A549 treated with dexamethasone at 1 μM for 4 hours (cell line): ENCODE measurements at places on chromosomes 4 and X. TPM values are rescaled to one million over a fixed set of nuclear protein-coding genes. Genes with fewer than 3 reads are reported as not detected.

The UGT2A1 gene
- not detected in 5 replicates for total RNA-seq

The BMPR1B gene
- total RNA-seq = 5.2 to 8.0 TPM (median 7.2 TPM) in 5 replicates

The FGFBP1 gene
- 2.2 to 2.5 TPM (median 2.3 TPM) in 5 replicates for total RNA-seq

The RASGEF1B gene
- 0.04 to 0.05 TPM (median 0.05 TPM) in 4 of 5 replicates, not detected in the other for total RNA-seq

The DRP2 gene
- total RNA-seq = 0.15 to 0.19 TPM (median 0.19 TPM) in 5 replicates

The GAGE12E gene
- total RNA-seq = not detected in 5 replicates

The PRSS12 gene
- 0.18 to 0.39 TPM (median 0.31 TPM) in 5 replicates for total RNA-seq

The TMPRSS11F gene
- not detected in 5 replicates for total RNA-seq

The PDCL2 gene
- total RNA-seq = not detected in 5 replicates

The ADH7 gene
- not detected in 5 replicates for total RNA-seq

The MORC4 gene
- total RNA-seq = 28.4 to 37.6 TPM (median 33.5 TPM) in 5 replicates

The ZDHHC15 gene
- not detected in 5 replicates for total RNA-seq

The PAGE2 gene
- not detected in 5 replicates for total RNA-seq

The ADH4 gene
- total RNA-seq = not detected in 5 replicates
